ENCODE measurements at places on chromosomes 16 and 17. TPM values are rescaled to one million over a fixed set of nuclear protein-coding genes. Genes with fewer than 3 reads are reported as not detected.

- no peaks in the 10 kb centered on the region for H3K27me3 ChIP-seq
- peaks cover 45% of the 10 kb centered on the region for H3K36me3 ChIP-seq
- no peak overlapping the region for H3K27ac ChIP-seq
- H3K4me1 ChIP-seq: no peaks in the 10 kb centered on the region
- DNase-seq: no peak
Measured at GRCh38 chr16:68825427-68825826, 17.9 kb upstream of the TANGO6 start.

- no peaks in the 10 kb centered on the region for H3K36me3 ChIP-seq
- DNase-seq: no peak
- H3K4me3 ChIP-seq: no peak overlapping the region
- no peaks in the 10 kb centered on the region for H3K4me1 ChIP-seq
Measured at GRCh38 chr17:42361781-42362186, 26.5 kb downstream of the STAT3 start.

DNA sequence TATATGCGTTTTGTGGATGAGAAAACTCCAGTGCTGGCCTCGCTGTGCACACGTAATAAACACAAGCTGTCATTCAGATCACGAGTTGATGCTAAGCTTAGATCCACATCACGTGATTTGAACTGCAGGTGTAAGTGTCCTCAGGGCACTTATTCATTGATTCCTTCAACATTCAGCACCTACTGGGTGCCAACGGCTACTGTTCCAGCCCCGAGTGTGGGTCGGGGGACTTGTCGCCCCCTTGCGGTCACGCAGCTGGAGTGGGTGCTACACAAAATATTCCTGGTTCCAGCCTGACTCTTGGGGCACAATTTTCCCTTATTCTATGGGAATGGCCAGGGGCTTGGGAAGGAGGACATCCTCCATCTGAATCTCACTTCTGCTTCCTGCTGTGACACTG lies 29.9 kb upstream of the GINS2 start:
- H3K4me3 ChIP-seq: no peak overlapping the region
- DNase-seq: peak; percentile 23
- peaks cover 10% of the 10 kb centered on the region for H3K4me1 ChIP-seq
- no peaks in the 10 kb centered on the region for H3K27me3 ChIP-seq
- no peaks in the 10 kb centered on the region for H3K36me3 ChIP-seq

The KRTAP2-1 gene
- total RNA-seq: not detected

The PRSS33 gene
- not detected for total RNA-seq

All from PC-3 (cell line).